ENCODE measurements at places on chromosomes 16 and 17.

- DNase-seq, result no peak
Observed at GRCh38 chr17:74546586-74546985, 671 bp upstream of the CD300C start.

DNA sequence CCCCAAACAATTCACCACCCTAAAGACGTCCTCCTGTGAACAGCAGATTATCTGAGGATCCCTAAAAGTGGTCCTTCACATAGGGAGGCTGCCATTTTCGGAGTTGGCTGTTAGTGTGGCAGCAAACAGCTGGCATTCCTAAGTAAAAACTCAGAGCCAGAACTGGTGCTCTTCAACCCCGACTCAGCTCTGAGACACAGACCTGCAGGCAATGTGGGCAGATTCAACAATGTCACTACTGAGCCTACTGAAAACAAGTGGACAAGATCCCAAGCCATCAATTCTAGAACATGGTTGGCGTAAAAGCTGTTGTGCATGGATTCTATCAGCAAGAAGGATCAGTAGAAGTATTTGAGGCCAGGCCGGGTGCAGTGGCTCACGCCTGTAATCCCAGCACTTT is 247.2 kb downstream of the NTN1 start:
- no peak for DNase-seq

- DNase-seq, result no peak
Observed at GRCh38 chr17:28170771-28171170, 128.3 kb downstream of the NLK start.

- no peak for DNase-seq
Observed at GRCh38 chr16:1542166-1542500, 8.7 kb downstream of the TMEM204 start.

GRCh38 chr17:15341385-15341849 is at the start of gene TEKT3:
Gene TEKT3 (minus strand): TSS chr17:15341597. CDS start chr17:15331585, 10,012 bp downstream.
- peak; percentile 54 for DNase-seq

GRCh38 chr17:4467287-4467686 is 31.4 kb upstream of the SPNS2 start:
- no peak for DNase-seq

GRCh38 chr17:36591434-36592315 is at the start of gene DHRS11:
Gene DHRS11 (plus strand): TSS chr17:36591879. CDS start chr17:36592010, 131 bp downstream.
- peak; percentile 93 for DNase-seq

DNA sequence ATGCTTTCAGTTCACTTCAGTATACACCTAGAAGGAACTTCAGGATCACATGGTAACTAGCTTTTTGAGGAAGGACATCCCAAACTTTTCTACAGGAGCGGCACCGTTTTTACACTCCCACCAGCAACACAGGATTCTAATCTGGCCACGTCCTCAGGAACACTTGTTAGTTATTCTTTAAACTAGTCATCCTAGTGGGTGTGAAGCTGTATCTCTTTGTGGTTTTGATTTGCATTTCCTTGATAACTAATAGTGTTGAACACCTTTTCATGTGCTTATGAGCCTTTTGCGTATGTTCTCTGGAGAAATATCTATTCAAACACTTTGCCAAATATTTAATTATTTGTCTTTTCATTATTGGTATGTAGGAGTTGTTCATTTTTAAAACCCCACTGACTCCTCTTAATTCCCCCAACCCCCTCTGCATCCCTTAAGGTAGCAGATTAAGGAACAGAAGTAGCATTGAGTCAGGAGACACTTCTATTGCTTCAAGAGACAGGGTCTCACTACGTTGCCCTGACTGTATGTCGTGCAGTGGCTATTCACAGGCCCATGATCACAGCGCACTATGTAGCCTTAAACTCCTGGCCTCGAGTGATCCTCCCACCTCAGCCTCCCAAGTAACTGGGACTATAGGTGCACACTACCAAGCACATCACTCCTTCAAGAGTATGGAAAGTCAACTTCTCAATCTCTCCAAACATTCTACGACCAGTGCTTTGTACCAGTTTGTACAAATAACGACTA is 25.4 kb downstream of the YWHAE start:
- DNase-seq, result no peak

- DNase-seq, result no peak
Observed at GRCh38 chr16:22887445-22887844, 73.5 kb downstream of the HS3ST2 start.

GRCh38 chr17:58364270-58364942 is 12.4 kb upstream of the SUPT4H1 start:
- no peak for DNase-seq

GRCh38 chr17:75996665-75997590 is 3.7 kb upstream of the CDK3 start:
- DNase-seq, result no peak

DNA sequence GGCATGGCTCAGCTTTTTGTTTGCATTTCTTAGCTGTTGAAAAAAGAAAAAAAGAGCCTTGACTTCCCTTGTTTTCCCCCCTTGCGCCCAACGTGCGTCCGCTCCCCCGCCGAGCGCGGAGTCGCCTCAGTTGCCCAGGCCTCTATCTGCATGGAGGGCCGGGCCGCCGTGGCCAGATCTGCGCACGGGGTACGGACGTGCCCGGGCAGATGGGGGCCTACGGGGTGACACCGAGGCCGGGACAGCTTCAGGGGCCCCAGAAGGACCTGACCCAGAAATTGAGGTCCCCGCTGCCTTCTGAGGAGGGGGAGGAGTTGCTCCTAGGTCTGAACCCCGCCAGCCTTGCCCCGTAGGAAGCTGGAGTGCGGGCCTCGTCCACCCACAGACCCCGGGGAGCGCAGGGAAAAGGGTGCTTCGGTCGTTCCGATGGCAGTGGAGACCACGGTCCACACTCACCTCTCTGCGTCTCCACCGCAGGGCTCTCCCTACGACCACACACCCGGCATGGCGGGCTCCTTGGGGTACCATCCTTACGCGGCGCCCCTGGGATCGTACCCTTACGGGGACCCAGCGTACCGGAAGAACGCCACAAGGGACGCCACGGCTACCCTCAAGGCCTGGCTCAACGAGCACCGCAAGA is 1.5 kb downstream of the IRX5 start:
- DNase-seq, result no peak

DNA sequence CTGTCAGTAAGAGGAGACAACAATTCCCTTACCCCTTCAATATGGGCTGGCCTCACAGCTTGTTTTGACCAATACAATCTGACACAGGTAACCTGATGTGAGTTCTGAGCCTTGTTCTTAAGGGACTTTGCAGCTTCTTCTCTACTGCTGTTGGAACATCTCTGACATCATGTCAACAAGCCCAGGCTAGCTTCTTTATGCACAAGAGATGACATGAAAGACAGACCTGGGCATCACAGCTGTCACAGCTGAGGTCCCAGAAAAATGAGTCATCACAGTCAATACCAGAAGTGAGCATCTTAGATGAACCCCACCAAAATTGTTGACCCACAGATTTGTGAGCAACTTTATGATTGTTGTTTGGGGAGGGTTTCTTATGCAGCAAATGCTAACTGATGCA is 431.7 kb upstream of the PSMD7 start:
- no peak for DNase-seq

DNA sequence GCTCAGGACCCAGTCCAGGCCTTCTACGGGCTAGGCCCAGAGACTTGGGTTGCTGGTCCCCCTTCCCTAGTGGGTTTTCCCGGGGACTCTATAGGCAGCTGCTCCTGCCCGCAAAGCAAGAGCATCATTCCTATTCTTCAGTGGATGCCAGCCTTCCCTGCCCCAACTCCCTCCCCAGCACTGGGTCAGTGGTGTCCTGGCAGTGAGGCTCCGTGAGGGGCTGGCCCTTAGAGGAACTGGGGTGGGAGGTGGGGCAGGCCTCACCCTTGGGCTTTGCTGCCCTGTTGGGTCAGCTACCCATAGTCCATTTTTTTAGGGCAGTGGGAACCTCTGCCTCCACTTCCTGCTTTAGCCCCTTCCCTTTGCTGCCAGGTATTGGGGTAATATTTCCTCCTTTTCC is 7.9 kb upstream of the PLEKHG4 start:
- DNase-seq, result no peak

GRCh38 chr17:64707050-64707591 is 45.0 kb upstream of the SMURF2 start:
- DNase-seq, result no peak

GRCh38 chr16:26889740-26890139 is 177.0 kb upstream of the C16orf82 start:
- DNase-seq, result no peak

GRCh38 chr17:44905006-44906000 is 6.1 kb upstream of the EFTUD2 start:
- no peak for DNase-seq

- DNase-seq, result no peak
Observed at GRCh38 chr16:54164789-54165173, 121.8 kb downstream of the IRX3 start.

- DNase-seq, result no peak
Observed at GRCh38 chr16:89811321-89811720, 5.1 kb downstream of the FANCA start.

GRCh38 chr16:66205287-66206231 is 160.9 kb upstream of the CDH5 start:
- DNase-seq, result no peak
